ENCODE measurements at places on chromosomes 11 and 22. TPM values are rescaled to one million over a fixed set of nuclear protein-coding genes. Genes with fewer than 3 reads are reported as not detected.

- DNase-seq = peak; percentile 76
Measured at GRCh38 chr11:118980191-118980881, 8.8 kb downstream of the FOXR1 start.

DNA sequence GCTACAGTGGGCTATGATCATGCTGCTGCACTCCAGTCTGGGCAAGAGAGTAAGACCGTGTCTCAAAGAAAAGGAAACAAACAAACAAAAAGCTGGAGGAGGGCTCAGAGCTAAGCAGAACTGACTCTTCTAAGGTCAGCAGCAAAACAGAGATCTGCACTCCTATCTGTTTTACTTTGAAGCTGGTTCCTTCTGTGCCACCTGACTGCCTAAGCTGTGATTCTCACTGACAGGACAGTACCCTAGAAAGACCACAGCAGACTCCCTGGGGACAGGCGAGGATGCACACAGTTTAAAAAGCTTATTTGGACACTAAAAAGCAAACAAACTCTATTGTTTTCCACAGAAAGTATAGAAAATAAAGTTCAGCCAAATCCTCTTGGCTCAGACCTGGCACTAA, 30.5 kb downstream of the NEFH start:
- DNase-seq = no peak

- DNase-seq = no peak
Measured at GRCh38 chr22:43922123-43922522, 1.5 kb upstream of the PNPLA3 start.

Gene GUCY1A2
- total RNA-seq = 14.3 TPM

Gene KIRREL3
- total RNA-seq = 0.27 TPM

- DNase-seq = no peak
Measured at GRCh38 chr11:12223771-12224536, 113.6 kb downstream of the MICAL2 start.

DNA sequence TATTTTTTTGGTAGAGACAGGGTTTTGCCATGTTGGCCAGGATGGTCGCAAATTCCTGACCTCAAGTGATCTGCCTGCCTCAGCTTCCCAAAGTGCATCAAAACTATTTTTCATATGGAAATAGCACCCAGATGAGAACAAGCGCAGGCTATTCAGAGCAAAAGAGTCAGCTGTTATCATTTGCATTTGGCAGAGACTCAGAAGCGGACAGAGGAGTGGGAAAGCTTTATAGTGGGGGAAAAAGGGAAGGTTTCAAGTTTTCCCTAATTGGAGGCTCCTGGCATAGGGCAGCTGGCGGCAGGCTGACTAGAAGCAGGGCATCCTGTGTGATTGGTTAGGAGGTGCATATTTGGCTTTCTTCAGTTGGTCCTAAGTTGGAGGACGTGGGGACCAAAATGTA, 20.2 kb downstream of the ATG13 start:
- no peak for DNase-seq

Gene CDC42EP2
- 20.8 TPM for total RNA-seq

GRCh38 chr11:3840004-3840869, 522 bp downstream of the RHOG start:
- no peak for DNase-seq

DNA sequence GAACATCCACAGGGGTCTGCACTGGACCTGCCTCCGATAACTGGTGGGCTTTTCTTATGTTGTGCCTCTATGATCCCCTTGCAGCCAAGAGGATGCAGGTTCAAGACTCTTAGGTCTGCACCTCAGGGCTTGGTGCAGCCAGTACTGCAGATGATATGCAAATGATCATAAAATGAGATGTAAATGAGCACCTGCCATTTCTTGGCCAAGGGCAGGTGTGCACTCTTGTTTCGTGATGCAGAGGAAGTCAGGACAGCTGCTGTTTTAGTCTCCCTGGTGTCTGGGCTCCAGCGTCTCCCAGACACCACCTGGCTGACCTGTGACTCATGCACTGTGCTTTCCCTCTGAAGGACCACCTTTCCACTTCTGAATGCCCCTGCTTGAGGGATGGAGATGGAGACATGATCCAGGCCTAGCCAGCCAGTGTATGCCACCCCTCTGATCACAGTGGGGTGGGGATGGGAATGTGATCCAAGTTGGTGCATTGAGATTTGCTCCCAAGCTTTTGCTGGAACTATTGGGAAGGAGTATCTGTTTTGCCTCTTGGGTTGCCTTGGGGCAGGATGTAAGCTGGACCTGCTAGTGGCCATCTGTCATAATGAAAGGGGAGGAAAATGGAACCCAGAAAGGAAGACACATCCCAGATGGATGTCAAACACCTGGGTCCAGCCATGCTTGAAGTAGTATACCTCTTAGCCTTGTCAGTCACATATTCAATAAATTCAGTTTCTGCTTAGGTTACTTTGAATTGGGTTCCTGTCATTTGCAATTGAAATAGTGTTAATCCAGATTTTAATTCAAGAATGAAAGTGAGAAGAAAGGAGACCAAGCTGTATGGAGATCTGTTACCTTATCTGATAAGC, 3.3 kb upstream of the KCNJ11 start:
- no peak for DNase-seq

Gene ACTN3
- total RNA-seq = 81.6 TPM

GRCh38 chr11:45285930-45286632, at the start of gene SYT13:
Gene SYT13, minus strand, starts transcription at chr11:45286341. Its CDS starts 134 bp downstream, at chr11:45286207.
- DNase-seq = peak; percentile 66

Gene CECR2
- total RNA-seq = 10.3 TPM

DNA sequence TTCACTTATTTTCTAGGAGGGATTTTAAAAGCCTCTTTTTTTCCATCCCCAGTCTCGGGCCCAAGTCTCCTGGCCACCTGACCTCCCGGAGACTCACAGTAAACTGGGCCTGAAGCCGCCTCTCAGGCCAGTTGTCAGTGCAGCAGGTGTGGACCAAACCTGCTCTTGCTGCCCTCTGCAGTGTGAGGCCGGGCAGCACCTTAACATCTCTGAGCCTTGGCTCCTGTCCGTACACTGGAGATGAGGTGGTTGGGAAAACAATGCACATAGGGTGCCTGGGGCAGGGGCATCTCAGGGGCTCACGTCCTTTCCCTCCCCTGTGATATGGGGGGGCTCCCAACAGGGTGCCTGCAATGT, 45.1 kb downstream of the PHF21B start:
- no peak for DNase-seq

GRCh38 chr22:19748139-19748538, 12.4 kb upstream of the TBX1 start:
- DNase-seq = no peak

DNA sequence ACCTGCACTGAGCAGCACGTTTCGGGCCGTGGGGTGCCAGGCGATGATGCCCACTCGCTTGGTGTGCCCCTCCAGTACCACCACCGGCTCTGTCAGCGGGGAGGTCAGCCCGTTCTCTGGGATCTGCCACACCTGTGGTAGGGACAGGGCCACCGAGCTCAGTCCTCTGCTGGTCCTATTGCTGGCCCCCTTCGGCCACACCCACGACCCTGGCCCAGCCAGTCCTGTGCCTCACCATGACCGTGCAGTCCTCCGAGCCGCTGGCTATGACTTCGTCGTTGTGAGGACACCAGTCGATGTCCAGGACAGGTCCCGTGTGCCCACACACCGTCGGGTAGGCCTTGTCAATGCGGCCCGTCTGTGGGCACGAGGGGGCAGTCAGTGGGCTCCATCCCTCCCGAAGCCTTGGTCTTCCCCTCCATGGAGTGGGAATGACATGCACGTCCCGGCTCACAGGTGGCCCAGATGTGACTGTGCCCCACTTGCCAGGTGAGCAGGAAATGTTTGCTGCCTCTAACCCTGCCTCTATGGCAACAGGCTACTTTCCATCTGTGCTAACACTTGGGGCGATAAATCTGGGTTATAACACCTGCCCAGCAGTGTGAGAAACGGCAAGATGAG, 1.4 kb downstream of the CORO1B start:
- no peak for DNase-seq

GRCh38 chr11:117230999-117231841, 653 bp downstream of the PCSK7 start:
- DNase-seq = no peak

DNA sequence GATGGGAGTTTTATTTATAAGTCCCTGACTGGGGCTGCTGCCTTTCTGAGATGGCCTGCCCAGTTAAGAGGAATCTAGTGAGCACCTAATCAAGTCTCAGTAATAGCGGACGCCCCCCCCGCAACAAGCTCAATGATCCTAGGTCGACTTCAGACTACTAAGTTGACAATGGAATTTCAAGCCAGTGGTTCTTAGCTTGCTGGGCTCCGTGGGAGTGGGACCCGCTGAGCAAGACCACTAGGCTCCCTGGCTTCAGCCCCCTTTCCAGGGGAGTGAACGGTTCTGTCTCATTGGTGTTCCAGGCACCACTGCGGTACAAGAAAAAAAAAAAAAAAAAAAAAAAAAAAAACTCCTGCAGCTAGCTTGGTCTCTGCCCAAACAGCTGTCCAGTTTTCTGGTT, 156.8 kb upstream of the CARD18 start:
- no peak for DNase-seq

GRCh38 chr11:63880403-63880790, 36.6 kb downstream of the RCOR2 start:
- no peak for DNase-seq

GRCh38 chr11:64121663-64122410, 44.1 kb downstream of the MACROD1 start:
- DNase-seq = no peak

- DNase-seq = peak; percentile 61
Measured at GRCh38 chr11:84800755-84801346, 826.3 kb downstream of the DLG2 start.

Gene SOX10
- total RNA-seq = 2.2 TPM

DNA sequence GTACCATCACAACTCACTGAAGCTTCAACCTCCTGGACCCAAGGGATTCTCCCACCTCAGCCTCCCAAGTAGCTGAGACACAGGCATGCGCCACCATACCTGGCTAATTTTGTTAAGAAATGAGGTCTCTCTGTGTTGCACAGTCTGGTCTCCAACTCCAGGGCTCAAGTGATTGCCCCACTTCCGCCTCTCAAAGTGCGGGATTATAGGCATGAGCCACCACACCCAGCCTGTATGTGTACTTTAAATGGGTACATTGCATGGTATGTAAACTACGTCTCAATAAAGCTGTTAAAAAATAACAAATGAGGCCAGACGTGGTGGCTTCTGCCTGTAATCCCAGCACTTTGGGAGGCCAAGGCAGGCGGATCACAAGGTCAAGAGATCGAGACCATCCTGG, 36.2 kb upstream of the DDX6 start:
- DNase-seq = no peak

DNA sequence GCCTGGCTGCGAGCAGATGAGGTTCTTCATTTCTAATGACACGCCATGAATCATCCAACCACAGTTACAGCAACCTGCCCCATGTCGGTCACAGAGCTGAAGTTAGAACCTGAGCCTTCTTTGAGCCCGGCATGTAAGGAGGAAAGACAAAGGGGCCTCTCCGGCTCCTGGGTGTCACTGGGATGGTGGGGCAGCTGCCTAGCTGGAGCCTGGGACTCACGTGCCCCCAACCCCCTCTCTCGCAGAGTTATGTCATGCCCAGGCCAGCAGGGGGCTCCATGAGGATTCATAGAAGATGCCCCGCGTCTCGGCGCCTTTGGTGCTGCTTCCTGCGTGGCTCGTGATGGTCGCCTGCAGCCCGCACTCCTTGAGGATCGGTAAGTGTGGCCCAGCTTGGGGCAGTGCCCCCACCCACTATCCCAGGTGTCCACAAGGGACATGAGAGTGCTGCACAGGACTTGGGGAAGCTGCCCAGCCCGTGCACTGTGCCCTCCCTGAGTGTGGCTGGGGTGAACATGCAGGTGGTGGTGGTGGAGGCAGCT, 148.5 kb downstream of the GRIK4 start:
- DNase-seq = no peak

- DNase-seq = peak; percentile 55
Measured at GRCh38 chr22:37269936-37270678, 12.2 kb upstream of the CYTH4 start.

DNA sequence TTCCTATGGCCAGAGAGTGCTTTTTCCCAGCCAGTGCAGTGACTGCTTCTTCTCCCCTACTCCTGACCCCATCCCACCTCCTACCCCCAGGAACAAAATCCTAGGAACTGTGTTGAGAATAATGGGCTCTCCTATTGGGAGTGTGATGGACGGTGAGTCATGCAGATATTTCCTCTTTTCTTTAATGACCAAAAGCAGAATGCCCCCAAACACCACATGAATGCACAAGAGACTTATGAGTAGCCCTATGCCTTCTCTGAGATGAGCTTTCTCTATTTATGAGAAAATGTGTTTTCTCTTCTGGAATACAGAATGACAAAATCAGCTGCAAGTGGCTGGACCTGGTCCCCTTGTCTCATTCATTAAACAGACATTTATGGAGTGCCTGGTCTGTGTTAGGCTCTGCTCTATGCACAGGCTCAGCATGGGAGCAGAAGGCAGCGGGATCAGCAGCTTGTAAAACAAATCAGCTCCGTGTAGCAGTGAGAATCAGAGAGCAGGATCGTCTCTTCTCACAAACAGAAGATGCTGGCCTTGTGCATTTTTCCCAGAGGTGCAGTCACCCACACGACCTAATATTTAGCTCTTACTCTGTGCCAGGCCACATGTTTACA, 47.5 kb upstream of the GALNT18 start:
- DNase-seq = no peak
